ENCODE measurements at places on chromosomes 5 and 9.
A peak's percentile ranks its signal among the peaks of the same experiment; 100 is the strongest.

DNA sequence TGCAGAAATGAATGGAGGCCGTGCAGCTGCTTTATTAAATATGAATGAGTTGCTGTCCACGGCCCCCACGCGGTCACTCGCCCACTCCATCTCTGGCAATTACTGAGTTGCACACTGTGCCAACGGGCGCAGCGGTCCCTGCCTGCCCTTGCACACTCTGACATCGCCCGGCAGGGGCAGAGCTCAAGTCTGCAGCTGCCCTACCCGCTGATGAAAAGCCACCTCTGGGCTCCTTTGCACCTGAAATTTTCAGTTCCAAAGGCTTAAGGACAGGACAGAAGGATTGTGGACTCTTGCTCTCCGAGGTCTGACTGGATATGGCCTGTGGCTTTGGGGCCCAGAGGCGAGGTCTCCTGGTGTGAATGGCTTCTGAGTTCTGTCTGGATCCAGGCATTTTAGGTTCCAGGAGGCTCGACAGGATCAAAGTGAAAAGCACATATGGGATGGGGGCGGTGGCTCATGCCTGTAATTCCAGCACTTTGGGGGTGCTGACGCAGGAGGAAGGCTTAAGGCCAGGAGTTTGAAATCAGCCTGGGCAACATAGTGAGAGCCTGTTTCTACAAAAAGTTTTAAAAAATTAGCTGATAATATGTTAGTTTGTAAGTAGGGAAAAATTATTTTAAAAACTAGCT, 201.8 kb downstream of the PAX5 start:
- DNase-seq, result no peak

- no peak for DNase-seq
Measured at GRCh38 chr5:59988396-59988795, 94.9 kb upstream of the PDE4D start.

GRCh38 chr5:21051945-21052344, 1063.9 kb upstream of the CDH18 start:
- no peak for DNase-seq

GRCh38 chr9:112086627-112087026, 88.5 kb downstream of the SUSD1 start:
- no peak for DNase-seq

DNA sequence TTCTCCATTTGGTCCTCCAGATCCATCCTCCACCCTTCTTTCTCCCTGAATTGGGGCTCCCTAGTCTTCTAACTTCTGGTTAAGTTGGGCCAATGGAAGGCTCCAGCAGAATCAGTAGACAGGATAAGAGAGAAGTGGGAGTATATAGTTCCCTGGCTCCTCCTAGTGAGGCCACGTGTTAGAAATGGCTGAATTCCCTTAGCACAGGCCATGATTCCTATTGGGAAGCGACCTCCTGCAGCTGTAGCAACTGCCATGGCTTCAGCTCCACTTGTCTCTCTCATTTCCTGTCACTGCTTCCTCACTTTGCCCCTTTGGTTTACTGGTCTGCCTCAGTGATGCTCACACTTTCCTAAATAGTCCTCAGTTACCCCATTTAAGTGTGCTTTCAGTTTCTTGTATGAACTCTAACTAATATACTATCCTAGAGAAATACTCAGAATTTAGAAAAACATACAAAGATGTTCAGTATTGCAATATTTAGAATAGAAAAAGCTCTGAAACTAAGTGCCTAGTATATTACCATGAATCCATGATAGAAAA, 104.8 kb upstream of the SMARCA2 start:
- no peak for DNase-seq

GRCh38 chr5:92652756-92653155, 928.3 kb downstream of the NR2F1-AS1 start:
- no peak for DNase-seq

- DNase-seq, result no peak
Measured at GRCh38 chr9:82021198-82021597, 32.6 kb downstream of the SPATA31D1 start.

GRCh38 chr5:181200816-181201215, 4.2 kb downstream of the TRIM7 start:
- DNase-seq, result no peak

DNA sequence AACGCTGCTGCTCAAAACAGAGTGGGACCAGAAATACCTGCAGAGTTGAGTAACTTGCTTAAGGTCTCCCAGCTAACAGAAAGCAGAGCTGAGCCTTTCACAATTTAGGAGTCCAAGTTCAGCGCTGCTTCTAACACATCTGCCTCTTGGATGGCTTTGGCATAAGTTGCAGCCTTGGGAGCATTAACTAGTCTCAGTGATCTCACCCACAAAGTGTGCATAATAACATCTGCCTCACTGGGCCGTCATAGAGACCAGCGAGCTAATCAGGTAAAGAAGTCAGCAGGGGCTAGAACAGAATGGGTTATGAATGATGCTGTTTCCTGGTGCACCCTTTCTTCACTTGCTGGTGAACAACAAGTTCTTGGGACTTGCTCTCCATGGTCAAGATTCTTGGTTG, 36.5 kb downstream of the WWC1 start:
- DNase-seq, result no peak

GRCh38 chr5:219460-219863, 1.3 kb downstream of the SDHA start:
- DNase-seq, result no peak

- peak; percentile 56 for DNase-seq
Measured at GRCh38 chr5:154141745-154142221, 48.8 kb upstream of the GALNT10 start.

DNA sequence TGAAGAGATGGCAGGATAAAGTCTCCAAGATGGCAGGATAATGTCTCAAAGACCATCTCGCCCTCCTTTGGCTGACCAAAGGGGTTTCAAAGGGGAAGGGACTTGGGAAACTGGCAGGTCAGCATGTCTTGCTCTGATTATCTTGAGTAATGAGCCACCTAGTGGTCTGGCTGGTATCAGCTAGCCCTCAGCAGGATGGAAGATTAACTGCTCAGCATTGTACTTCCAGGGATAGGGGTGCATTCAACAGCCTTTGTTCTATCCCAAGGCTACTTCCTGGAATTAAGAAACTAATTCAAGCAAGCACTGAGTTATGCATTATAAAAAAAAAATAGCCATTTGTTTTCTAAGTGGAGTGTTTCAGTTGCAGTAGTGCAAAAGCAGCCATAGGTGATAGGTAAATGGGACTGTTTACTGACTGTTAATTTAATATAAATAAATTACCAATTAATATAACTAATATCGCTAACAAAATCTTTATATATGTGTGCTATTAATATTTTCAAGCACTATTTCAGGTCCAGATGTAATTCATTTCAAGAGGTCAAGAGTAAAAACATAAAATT, 555.5 kb downstream of the CDH9 start:
- DNase-seq, result peak; percentile 38

DNA sequence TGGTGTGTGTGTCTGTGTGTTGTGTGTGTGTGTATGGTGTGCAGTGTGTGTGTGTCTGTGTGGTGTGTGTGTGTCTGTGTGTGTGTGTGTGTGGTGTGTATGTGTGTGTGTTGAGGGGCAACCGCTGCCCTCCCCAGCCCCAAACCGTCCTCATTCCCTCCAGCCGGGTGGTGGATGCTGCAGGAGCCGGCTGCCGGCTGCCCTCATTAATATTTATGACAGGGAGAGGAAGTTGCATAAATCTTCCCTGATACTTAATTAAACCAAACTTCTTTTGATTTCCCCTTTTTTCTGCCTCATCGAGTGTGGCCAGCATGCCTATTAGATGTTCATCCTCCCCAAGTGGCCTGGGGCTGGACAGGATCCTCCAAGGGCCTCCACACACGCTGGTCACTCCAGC, 121.4 kb upstream of the MVB12B start:
- DNase-seq, result no peak

DNA sequence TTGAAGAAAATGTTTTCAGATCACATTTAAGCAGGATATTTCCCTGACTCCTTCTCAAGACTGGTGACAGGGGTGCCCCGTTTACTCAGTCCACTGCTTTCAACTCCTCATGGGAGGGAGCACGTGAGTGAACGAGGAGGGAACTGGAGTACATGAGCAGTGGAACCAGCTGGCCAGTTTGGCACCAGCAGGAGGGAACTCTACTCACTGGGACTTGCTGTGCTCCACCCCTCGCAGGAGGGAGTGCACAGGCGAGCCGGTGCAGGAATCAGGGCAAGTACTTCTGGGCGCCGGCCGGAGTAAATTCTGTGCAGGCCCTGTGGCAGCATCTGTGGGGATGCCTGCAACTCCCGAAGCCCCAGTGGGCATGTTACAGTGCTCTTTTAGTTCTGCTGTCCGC, 1941.1 kb upstream of the C9orf72 start:
- peak; percentile 6 for DNase-seq
